ENCODE measurements at places on chromosomes 2 and 18.

GRCh38 chr2:42216694-42217093 is 47.5 kb downstream of the EML4 start:
- DNase-seq, result no peak

DNA sequence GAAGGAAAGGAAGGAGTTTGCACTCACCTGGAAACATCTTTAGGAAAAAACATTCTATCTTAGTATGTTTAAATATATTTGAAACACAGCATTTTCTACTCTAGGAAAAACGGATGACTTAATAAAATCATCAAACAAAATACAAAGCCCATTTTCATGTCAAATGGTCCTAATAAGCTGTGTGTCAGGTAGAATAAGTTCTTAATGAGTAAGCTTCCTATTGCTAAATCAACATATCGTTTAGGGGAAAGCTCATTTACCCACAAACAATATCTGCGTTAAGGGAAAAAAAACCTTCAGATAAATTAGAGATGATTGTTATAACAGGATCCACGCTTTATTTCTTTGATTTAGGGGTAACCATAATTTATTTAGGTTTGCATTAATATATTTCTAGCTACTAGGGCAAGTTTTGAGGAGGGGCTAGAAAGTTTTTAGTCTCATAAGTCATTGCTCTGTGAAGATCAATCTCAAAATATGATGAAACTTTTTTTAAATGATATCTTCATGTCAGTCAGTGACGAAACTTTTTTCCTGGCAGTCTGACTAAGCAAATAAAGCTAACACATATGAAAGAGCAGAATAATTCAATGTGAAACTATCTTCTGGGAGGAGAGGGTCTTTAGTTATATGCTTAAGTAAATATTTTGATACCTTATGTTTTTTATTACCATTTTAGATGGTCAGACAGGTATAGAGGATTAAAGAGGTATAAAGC is 147.1 kb downstream of the WDSUB1 start:
- no peak for DNase-seq

DNA sequence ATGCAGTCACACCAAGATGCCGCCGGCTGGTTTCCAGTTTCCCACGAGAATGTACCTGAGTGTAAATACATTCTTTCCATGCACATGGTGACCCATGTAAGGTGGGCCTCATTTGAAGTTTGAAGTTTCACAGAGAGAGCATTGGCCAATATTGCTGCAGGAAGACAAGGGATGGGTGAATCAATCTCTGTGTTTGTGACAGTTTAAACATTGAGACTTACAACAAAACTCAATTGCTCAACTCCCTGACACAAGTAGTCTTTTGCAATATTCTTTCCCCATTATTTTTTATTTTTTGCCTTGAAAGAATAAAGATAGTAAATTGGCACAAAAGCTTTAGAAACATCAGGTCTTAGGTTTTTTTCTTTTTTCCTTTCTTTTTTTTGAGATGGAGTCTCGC is 5.1 kb downstream of the SERPINB2 start:
- DNase-seq, result no peak

- no peak for DNase-seq
Measured at GRCh38 chr2:48452108-48452507, 77.8 kb upstream of the STON1 start.

Measured in stimulated activated CD4-positive, alpha-beta T cell treated with anti-CD3 and anti-CD28 coated beads, TNF-alpha, amount 100 ng/mL, for 24 hours (primary cell).